ENCODE measurements at places on chromosomes 16 and 17.

DNA sequence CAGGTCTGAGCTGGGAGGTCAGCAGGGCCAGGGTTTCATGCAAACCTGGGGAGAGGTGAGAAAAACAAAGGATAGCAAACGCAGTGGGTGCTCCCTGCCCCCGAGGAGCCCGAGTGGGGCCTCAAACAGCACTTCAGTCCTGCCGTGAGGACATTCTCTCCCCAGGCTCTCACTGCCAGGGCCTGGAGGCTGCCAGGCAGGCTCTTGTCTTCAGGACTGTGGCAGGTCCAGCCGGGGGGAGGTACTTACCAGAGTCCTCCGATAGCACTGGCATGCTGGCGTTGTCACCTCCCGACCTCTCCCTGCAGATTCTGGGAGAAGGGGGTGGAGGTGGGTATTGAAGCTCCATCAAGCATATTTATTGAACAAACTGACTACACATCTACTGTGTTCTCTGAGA, 1.3 kb downstream of the MPP3 start:
- no peak for DNase-seq

DNA sequence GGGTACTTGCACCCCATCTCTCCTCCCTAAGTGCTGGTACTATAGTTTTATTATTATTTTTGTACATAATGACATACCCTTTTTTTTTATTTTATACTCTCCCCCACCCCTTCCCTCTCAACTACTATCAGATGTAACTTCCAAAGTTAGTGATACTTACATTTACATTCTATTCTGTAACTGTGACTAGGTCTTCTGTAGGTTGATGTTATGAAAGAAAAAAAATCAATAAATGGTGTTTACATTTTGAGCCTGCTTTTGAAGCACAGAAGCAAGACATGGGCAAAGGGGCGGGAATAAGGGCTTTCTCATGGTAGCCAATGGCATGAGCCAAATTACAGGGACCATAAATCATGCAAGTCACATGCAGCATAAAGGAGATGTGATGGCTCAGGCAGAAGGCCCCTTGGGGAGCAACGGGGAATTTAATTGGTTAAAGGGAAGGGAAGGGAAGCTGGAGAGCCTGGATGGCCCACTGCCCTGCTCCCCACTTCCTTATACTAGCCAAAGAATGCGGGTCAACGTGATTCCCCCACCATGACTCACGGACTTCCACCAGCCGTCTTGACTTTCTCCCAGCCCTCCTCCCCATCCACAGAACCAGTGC, 2.4 kb upstream of the ACSF2 start:
- DNase-seq = no peak

- no peak for DNase-seq
Measured at GRCh38 chr16:9123401-9123800, 32.0 kb downstream of the HAPSTR1 start.

GRCh38 chr16:85717393-85718152, 28.8 kb upstream of the GINS2 start:
- DNase-seq = peak; percentile 78

GRCh38 chr16:56525236-56525635, 5.4 kb upstream of the BBS2 start:
- DNase-seq = no peak

Data from hematopoietic multipotent progenitor cell treated with erythropoietin and hydrocortisone succinate and interleukin-3 and kit ligand, for 8 days (in vitro differentiated cells).